Activated T-helper 1 cell treated with Interleukin-2 at 50 U/mL for 16 hours (primary cell): ENCODE measurements at places on chromosomes 7 and 10.

DNA sequence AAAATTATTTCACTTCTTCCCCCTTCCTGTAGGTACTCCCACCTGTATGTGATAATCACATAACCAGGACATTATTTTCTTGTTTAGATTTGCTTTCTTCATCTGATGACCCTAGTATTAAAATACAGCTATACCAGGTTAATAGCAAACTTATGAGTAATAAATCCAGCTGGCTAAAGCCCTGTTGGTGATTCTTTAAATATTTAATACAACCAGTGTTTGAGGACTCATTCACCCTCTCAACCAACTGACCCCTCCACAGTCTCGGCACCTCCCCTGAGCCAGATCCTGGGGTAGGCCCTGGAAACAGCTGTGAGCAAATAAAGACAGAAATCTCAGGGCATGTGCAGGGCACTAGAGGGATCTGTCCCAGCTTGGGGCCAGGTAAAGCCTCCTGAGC is 58.5 kb downstream of the BLNK start:
- DNase-seq = no peak

DNA sequence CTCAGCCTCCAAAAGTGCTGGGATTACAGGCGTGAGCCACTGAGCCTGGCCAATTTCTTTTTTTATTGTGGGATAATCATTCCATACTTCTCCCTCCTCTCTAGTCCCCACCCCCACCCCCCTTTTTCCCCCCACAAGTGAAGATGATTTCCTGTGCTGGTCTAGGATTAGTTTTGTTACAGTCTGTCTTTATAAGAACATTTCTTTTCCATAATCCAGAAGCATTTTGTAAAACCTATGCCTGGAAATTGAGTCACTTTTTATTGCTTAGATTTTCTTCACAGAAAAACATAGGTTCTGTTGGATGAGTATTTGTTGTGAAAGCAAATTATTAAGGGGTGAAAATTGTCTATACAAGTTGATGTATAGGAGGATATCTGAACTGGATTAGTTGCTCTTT is 98.9 kb downstream of the KAT6B start:
- DNase-seq = no peak

DNA sequence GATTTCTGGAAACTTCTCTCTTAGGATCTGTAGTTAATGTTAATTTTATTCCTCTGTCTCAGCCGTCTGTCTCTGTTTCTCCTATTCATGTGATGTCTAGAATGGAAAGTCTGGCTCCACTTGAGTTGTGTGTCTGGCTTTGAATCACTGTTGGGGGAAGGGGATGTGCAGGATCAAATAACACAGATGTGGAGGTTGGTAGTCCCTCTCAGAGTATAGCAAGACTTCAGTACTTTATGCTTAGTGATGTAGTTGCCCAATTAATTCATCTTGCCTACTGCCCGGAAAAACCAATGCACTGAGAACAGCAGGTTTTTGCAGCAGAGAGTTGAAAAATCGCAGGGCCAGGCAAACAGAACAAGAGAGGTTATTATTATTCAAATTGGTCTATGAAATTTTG is 79.2 kb downstream of the PHTF2 start:
- DNase-seq = no peak

DNA sequence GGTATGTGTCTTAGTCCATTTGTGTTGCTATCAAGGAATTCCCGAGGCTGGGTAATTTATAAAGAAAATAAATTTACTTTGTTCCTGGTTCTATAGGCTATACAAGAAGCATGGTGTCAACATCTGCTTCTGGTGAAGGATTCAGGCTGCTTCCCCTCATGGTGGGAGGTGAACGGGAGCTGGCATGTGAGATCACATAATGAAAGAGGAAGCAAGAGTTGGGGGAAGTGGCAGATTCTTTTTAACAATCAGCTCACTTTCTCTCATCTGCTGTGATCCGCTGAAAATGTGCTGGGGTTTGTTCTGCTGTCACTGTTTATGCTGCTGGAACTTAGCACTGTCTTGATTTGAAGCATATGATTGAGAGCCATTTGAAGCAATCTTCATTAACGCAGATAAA is 730.0 kb upstream of the SORCS1 start:
- no peak for DNase-seq

- DNase-seq = no peak
These were observed 86.3 kb downstream of the OAT start for GRCh38 chr10:124332426-124332825.
